Thyroid gland (tissue), 4 donors: ENCODE measurements at places on chromosomes 1 and 21. TPM values are rescaled to one million over a fixed set of nuclear protein-coding genes. Genes with fewer than 3 reads are reported as not detected.

- H3K27ac ChIP-seq = no peak overlapping the region
- no peak for DNase-seq
- no peak overlapping the region for H3K4me3 ChIP-seq
- no peaks in the 10 kb centered on the region for H3K27me3 ChIP-seq
- H3K4me1 ChIP-seq = peaks cover 6% of the 10 kb centered on the region
These were observed 28.3 kb upstream of the DYNLT5 start for GRCh38 chr1:66723985-66724384.

- no peaks in the 10 kb centered on the region for H3K27me3 ChIP-seq
- H3K27ac ChIP-seq = no peak overlapping the region
- no peaks in the 10 kb centered on the region for H3K36me3 ChIP-seq
- no peak for DNase-seq
These were observed 1629.3 kb downstream of the MRPL39 start for GRCh38 chr21:23977971-23978370.

- H3K36me3 ChIP-seq = no peaks in the 10 kb centered on the region
- H3K4me3 ChIP-seq = peak overlapping the region; percentile 79
- peaks cover 6% of the 10 kb centered on the region for H3K4me1 ChIP-seq
- H3K27ac ChIP-seq = peak overlapping the region; percentile 93
These were observed 981 bp upstream of the KIAA1614 start for GRCh38 chr1:180911640-180912191.

DNA sequence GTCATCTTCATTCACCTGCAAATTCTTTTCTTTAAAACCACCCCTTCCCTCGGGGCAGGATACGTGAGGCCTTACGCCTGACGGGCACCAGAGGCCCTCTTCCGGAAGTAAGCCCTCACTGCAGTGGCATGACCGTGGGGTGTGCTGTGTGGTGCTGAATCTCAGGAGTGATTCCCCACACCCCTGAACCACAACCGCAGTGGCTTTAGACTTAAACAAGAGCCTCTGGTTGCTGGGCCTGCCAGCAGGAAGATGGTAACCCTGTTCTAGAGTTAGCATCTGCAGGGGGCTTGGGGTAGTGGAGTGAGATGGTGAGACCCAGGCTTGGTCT, 12.1 kb downstream of the BSND start:
- no peak for DNase-seq
- H3K27me3 ChIP-seq = no peaks in the 10 kb centered on the region
- no peak overlapping the region for H3K4me3 ChIP-seq
- no peaks in the 10 kb centered on the region for H3K4me1 ChIP-seq

GRCh38 chr1:227073786-227074185, 133.7 kb downstream of the COQ8A start:
- H3K36me3 ChIP-seq = no peaks in the 10 kb centered on the region
- no peak overlapping the region for H3K27ac ChIP-seq
- DNase-seq = no peak
- no peaks in the 10 kb centered on the region for H3K4me1 ChIP-seq
- no peak overlapping the region for H3K4me3 ChIP-seq
- no peaks in the 10 kb centered on the region for H3K27me3 ChIP-seq

- DNase-seq = no peak
- H3K4me3 ChIP-seq = no peak overlapping the region
- no peaks in the 10 kb centered on the region for H3K36me3 ChIP-seq
- H3K27ac ChIP-seq = peak overlapping the region; percentile 87
- H3K27me3 ChIP-seq = no peaks in the 10 kb centered on the region
These were observed 1.4 kb upstream of the ZC3H12A start for GRCh38 chr1:37472994-37473393.

GRCh38 chr1:156358641-156359040, 10.4 kb upstream of the RHBG start:
- no peak for DNase-seq
- H3K27ac ChIP-seq = no peak overlapping the region
- H3K36me3 ChIP-seq = no peaks in the 10 kb centered on the region
- no peaks in the 10 kb centered on the region for H3K4me1 ChIP-seq

- no peaks in the 10 kb centered on the region for H3K36me3 ChIP-seq
- H3K4me1 ChIP-seq = no peaks in the 10 kb centered on the region
- DNase-seq = no peak
- H3K27me3 ChIP-seq = no peaks in the 10 kb centered on the region
- H3K27ac ChIP-seq = no peak overlapping the region
These were observed 10.5 kb upstream of the LAX1 start for GRCh38 chr1:203754455-203754864.

DNA sequence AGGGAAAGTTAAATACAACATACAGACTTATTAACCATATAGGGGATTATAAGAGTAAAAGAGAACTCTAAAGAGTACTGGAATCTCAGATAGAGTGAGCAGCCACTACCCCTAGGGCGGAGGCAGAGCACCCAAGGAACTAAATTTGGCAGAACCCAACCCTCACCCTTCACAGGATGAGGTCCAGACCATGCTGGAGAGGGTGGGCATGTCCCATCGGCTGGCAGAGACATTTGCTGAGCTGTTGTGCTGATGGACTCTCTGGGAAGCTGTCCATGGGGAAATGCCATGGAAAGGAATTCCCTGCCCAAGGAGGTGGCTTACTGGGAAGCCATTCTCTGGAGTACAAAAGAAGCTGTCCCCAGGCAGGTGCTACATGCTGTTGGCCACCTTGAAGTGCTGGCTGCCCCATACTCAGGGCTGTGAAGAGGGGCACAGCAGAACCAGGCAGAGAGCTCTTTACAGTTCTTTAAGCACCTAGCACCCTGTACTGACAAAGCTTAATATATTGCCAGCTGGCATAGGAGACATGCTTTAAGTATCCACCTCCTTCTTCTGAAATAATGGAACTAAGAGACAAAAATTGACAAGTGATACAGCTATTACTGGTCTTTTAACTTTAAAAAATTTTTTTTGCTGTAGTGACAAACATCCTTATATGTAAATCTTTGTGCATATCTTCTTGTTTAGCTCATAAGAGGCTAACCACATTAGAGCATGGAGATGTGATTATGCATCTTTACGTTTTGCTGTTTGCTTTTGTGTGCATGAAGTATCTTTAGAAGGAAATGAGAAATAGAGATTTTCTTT, 29.6 kb downstream of the TSNAX start:
- H3K27ac ChIP-seq = no peak overlapping the region
- H3K27me3 ChIP-seq = no peaks in the 10 kb centered on the region
- no peak overlapping the region for H3K4me3 ChIP-seq

GRCh38 chr1:59116920-59117542, 179.9 kb upstream of the FGGY start:
- no peaks in the 10 kb centered on the region for H3K27me3 ChIP-seq
- no peak overlapping the region for H3K4me3 ChIP-seq
- H3K36me3 ChIP-seq = no peaks in the 10 kb centered on the region

GRCh38 chr1:177817937-177818875, 151.7 kb downstream of the SEC16B start:
- H3K27me3 ChIP-seq = no peaks in the 10 kb centered on the region
- no peaks in the 10 kb centered on the region for H3K36me3 ChIP-seq
- DNase-seq = no peak
- no peaks in the 10 kb centered on the region for H3K4me1 ChIP-seq

DNA sequence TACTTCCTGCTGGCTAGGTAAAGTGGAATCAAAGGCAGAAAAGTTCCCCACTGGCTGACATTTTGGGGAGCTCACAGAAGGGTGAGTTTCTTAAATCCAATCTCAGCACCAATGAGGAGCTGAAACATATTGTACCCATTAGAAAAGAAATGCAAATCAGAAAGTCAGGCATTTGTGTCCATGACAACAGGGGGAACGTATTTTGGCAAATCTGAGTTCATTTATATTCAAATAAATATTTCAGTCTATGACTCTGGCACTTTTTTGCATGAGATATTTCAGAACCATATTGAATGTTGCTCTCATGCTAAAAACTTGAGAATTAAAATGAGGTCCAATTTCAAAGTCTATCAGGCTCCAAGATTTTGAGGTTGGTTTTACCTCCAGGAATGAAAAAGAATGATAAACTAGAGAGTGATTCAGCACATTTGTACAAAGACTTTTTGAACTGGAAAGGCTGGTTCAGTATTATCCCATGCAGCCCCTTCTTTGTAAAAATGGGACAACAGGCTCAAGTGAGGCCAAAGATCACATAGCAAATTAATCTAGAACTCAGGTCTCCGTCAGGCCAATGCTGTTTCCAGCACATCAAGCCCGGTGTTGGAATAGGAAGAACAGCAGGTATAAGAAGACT, 202.2 kb downstream of the RRAGC start:
- DNase-seq = no peak
- no peaks in the 10 kb centered on the region for H3K27me3 ChIP-seq
- H3K4me1 ChIP-seq = no peaks in the 10 kb centered on the region
- H3K36me3 ChIP-seq = no peaks in the 10 kb centered on the region
- H3K4me3 ChIP-seq = no peak overlapping the region
- no peak overlapping the region for H3K27ac ChIP-seq

- no peaks in the 10 kb centered on the region for H3K27me3 ChIP-seq
- no peak for DNase-seq
- no peaks in the 10 kb centered on the region for H3K4me1 ChIP-seq
- H3K36me3 ChIP-seq = no peaks in the 10 kb centered on the region
These were observed 37.4 kb downstream of the BTBD8 start for GRCh38 chr1:92117526-92117925.

- no peaks in the 10 kb centered on the region for H3K4me1 ChIP-seq
- no peak for DNase-seq
- H3K36me3 ChIP-seq = no peaks in the 10 kb centered on the region
These were observed 135.5 kb upstream of the GRIK3 start for GRCh38 chr1:37169743-37170275.

GRCh38 chr1:25936947-25937346, 30.7 kb upstream of the STMN1 start:
- no peak overlapping the region for H3K27ac ChIP-seq
- no peak overlapping the region for H3K4me3 ChIP-seq
- H3K36me3 ChIP-seq = no peaks in the 10 kb centered on the region
- no peaks in the 10 kb centered on the region for H3K27me3 ChIP-seq
- no peaks in the 10 kb centered on the region for H3K4me1 ChIP-seq

The MX2 gene
- total RNA-seq = 3.0 TPM

The AMY1B gene
- not detected for total RNA-seq

The TMEM269 gene
- 0.11 TPM for total RNA-seq

The RPS6KC1 gene
- total RNA-seq = 29.9 TPM

The SLC6A9 gene
- 7.8 TPM for total RNA-seq
